ENCODE measurements at places on chromosomes 5 and 9.
A peak's percentile ranks its signal among the peaks of the same experiment; 100 is the strongest.

DNA sequence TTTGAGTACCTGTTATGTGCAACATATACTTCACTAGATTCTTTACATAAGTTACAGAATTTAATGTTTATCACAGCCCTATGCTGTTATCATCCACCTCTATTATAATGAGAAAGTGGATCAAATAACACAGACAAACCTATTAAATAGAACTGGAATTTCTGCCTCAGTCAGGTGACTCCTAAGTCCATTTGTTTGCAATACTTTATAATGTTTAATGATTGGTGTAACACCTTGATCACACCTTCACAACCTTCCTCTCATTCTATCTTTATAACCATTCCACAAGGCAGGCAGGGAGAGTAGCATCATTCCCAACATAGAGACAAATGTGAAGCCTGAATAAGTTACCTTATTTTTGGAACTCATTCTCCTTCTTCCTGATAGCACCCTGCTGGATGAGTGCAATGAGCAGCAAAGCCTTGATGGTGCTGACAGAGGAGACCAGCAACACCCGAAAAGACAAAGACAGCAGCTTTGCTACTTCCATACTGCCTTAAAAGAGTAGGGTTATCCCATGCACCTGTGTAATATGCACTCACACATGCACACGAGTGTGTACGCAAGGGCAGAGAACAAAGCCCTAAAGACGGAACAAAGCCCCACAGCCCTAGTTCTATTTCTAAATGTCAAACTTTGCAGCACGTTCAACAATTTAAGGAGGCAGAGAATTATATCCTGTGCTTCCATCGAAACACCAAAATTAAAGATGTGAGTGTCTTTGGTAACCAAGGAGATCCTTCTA lies 30.5 kb downstream of the SERINC5 start:
- no peak for DNase-seq

DNA sequence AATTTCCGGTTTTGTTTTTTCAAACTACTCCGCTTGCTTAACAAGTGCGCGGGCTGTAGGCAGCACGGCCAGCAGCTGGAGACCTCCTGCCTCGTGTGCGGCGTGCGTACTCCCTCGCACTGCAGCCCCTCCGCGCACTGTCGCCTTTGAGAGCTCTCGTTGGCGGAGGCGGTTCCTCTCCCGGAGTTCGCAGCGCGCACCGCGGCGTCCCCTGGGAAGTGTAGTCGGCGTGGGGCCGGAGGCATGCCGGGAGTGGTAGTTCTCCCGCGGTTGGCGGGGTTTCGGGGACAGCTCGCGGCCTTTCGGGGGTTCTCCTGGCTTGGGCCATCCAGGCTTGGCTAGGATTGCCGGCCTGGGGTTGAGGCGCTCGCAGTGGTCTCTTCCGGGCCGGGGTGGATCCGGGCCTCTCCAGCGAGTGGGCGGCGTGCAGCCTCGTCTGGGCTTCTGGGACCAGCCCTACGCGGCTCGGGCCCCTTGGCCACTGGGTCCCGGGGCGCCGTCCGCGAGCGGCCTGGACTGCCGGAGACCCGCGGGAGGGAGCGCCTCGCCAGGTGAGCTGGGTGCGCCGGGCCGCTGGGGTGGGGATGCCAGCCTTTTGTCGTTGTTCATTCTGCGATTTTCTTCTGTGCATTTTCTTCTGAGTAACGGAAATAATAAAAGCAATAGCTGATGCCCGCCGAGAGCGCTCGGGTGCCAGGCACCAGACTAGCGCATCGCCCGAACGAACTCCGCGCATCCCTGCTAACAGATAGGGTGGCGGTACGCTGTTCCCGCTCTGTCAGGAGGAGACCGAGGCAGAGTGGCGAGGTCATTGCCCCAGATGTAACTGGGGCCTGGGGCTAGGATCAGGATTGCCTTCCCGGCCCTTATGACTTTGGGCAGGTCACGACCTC lies at the start of gene ZNF354C:
Gene ZNF354C, plus strand, starts transcription at position 258 of the 893 bp plus-strand sequence. CDS start 1,696 bp downstream, outside the sequence.
- peak; percentile 52 for DNase-seq

GRCh38 chr5:45113726-45114125 lies 305.0 kb downstream of the MRPS30 start:
- DNase-seq, result no peak

- no peak for DNase-seq
Observed at GRCh38 chr9:115556432-115556831, 438.5 kb upstream of the TNC start.

GRCh38 chr9:6551136-6551535 lies 94.4 kb downstream of the GLDC start:
- no peak for DNase-seq

DNA sequence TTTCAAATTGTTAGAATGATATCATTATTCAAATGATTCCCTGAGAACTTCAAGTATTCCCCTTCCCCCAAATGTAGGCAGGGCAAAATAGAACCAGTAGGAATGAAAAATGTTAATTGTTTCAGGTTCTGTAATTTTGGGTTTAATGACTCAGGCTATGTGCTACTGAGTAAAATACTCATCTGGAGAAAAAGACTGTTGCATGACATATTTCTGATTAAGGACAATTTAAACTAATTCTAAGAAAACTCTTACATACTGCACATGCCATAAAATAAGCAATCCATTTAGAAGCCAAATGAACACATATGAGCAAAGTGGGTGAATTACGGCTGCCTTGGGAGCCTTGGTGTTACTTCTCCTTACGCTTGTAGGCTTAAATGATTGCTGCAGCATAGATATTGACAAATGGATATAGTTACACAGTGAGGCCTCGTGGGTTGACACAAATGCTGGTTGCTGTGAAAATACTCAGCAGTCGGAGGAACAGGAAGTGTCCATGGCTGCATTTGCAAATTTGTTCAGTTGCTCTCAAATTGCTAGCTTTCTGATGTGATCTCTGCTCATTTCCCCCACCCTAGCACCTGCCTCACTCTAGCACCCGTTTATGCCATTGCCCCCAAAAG lies 174.9 kb upstream of the DMAC1 start:
- no peak for DNase-seq

DNA sequence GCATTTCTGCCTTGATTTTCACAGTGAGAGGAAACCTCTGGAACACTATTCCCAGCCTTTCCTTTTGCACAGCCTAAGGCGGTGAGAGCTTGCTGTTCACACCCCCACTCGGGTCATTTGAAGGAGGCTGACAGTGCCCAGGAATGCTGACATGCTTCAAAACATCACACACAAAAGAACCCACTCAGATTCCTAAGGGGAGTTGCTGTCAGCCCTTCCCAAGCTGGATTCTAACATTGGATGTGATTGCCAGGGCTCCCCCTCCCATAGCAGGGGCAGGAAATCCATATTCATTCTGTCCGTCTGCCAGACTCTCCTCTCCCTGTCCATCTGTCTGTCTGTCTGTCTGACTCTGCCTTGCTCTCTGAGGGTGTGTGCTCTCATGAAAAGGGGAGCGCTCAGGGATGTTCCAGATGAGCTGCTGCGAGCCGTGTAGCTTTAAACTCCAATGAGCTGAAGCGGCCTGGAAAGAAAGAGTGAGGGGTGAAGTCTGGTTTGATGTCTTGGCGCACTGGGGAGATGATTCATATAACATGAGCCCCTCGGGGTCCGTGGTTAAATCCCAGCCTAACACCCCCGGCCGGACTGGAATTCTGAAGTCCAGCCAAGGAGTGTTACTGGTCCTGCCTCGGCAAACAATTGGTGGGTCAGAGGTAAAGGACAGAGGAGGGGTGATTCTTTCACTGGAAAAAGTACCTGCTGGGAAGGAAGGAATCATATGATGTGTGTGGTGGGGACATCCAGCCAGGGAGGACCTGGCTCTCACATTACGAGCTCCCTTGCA lies 517.0 kb downstream of the CCDC171 start:
- no peak for DNase-seq

GRCh38 chr5:7261049-7261448 lies 134.9 kb upstream of the ADCY2 start:
- DNase-seq, result peak; percentile 18

- DNase-seq, result no peak
Observed at GRCh38 chr9:6695121-6695814, 49.7 kb upstream of the GLDC start.

- DNase-seq, result no peak
Observed at GRCh38 chr9:22159586-22159985, 150.5 kb upstream of the CDKN2B start.

GRCh38 chr9:98108531-98109031 lies 10.4 kb downstream of the TRIM14 start:
- DNase-seq, result no peak

DNA sequence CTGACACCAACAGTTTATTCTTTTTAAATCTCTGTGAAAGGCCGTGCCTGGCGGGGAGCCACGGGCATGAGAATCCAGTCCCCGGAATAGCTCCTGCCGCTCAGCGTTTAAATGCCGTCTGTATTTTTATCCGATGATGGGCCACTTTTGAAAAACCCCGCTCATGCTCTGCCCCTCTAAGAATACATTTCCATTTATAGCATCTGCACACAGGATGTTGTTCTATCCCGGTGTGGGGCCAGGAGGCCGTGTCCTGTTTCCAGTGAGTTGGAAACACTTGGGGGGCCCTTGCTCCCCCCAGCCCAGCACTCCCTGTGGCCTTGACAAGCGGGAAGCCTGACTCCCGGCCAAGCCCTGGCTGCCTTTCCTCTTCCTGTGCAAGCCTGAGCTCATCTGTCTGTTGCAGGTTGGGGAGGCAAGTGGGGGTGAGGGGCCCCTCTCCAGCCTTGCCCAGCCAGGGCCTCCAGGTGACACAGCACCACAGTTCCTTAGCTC lies 39.0 kb downstream of the ERGIC1 start:
- no peak for DNase-seq

DNA sequence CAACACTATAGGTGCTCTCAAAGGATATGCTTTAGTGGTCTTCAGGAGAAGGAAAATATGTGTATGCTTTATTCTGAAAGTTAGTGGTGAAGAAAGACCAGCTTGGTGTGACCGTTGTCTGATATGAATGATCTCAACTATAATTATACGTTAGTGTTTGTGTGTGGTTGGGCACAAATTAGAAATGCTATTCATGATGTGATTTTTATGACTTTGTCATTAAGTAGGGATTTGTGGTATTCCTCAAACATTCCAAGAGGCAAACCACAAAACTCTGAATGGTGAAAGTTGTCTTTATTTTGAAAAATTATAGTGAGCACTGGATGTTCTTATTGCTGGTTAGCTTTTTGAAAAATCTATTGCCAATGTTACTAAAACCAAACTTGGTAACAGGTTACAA lies 6.2 kb upstream of the F2R start:
- peak; percentile 60 for DNase-seq

GRCh38 chr5:78424665-78425064 lies 64.2 kb downstream of the SCAMP1 start:
- DNase-seq, result no peak

- no peak for DNase-seq
Observed at GRCh38 chr5:14748180-14748900, 83.8 kb downstream of the OTULIN start.

GRCh38 chr9:73137914-73138313 lies 13.8 kb upstream of the ANXA1 start:
- DNase-seq, result no peak

DNA sequence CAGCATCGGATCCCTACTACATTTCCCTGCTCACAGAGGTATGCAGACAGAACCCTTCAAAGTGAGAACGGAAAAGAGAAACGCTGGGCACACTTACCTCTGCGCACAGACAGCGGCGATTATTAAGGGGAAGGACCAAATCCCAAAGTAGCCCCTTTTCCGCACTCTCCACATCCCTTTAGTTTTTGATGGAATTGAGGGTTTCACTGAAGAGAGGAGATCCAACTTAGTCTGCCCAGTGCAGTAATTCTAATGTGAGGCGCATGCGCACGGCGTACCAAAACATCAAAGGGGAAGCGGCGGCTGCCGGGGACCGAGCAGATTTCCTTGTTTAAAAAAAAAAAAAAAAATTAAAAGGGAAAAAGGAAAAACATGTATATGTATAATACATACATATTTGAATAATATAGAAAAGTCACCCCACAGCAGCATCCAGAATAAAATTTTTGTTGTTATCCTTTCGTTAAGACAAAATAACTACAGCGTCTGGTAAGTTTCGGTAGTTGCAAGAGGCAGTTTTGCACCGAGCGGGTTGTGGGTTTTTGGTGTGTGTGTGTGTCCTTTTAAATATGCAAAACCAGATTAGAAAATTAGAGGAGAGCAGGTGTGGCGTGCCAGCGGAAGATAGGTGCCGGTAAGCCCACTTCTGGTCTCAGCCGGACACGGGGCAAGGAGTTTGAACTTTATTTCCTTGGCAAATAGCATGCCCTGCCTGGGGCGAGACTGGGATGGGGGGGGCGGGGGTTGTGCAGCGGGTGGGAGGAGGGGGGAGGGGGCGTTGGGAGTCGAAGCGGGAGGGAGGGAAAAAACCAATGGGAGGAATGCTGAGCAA lies at the start of gene GABRB2:
Gene GABRB2, minus strand, starts transcription at position 256 of the 832 bp plus-strand sequence. Its CDS starts 82 bp downstream, at position 174.
- DNase-seq, result no peak

DNA sequence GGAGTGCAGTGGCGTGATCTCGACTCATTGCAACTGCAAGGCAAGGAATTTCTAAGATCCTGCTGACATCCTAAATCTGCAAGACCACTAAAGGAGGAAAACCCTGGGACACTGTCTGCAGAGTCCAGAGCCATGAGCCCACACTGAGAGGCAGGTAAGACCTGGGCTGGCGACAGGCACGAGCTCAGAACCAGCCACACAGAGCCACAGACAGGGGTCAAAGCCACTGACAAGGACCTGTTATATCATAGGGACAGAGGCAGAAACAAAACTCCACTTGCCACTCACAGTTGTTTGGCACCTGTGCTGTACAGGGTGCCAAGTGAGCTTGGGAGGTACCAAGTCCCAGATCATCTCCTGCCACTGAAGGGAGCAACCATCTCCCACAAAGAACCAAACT lies 34.2 kb downstream of the IPPK start:
- no peak for DNase-seq

- no peak for DNase-seq
Observed at GRCh38 chr5:158180407-158180806, 321.5 kb upstream of the CLINT1 start.

DNA sequence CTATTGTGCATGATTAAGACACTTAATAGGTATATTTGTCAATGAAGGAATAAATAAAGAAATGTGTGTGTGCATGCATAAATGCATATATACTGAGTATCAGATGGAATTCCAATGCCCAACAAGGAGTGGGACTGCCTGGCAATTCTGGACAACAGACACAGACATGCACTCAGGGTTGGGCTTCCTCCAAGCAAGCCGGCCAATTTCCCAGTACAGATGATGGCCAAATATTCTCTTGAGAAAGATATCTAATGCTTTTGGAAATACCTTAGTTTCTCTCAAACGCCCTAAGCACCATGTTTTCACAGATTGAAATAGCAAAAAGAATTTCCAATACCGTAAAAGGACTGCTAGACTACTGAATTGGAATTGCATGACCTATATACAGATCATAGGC lies 11.1 kb downstream of the FTMT start:
- no peak for DNase-seq

Measured in AG09319 (cell line).